Smooth muscle cell of the pulmonary artery (primary cell): ENCODE measurements at places on chromosomes 1 and 21. TPM values are rescaled to one million over a fixed set of nuclear protein-coding genes. Genes with fewer than 3 reads are reported as not detected.

The CFHR2 gene
- not detected in 2 replicates for total RNA-seq

The RXFP4 gene
- total RNA-seq = 0.07 TPM in 1 of 2 replicates, not detected in the other

The CYP4Z1 gene
- total RNA-seq = not detected in 2 replicates

The GMEB1 gene
- total RNA-seq = 8.4 and 10.2 TPM in 2 replicates

The LIPI gene
- not detected in 2 replicates for total RNA-seq

The FOXE3 gene
- not detected in 2 replicates for total RNA-seq

The S100A3 gene
- 1.7 and 4.4 TPM in 2 replicates for total RNA-seq

The FAM110D gene
- not detected in 2 replicates for total RNA-seq

The ITGB2 gene
- 0.46 and 1.7 TPM in 2 replicates for total RNA-seq

The LCE3D gene
- not detected in 2 replicates for total RNA-seq
